ENCODE measurements at places on chromosomes 16 and 17.

DNA sequence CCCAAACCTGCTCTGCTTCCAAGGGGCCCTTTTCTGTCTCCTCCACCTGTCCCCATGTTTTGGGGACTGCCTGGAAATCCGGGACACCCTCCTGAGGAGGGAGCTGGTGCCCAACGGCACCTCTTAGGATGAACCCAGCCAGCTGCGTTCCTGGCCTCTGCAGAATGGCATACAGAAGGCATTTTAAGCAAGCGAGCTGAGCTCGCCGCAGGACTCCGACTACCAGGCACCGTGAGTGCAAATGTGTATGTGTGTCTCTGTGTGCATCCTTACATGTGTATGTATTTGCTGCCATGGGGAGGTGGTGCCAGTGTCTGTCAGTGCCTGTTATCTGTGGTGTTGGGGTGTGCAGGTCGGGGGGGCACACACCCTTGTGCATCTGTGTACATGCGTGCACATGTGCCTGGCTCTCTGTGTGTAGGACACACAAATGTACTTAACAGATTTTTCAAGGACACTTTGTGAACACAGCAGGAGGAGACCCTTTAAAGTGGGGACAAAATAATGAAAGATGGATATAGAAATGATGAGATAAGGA is 39.3 kb downstream of the ABAT start:
- DNase-seq, result no peak

- DNase-seq, result peak; percentile 50
Measured at GRCh38 chr16:57600048-57600835, 28.2 kb upstream of the ADGRG1 start.

- no peak for DNase-seq
Measured at GRCh38 chr16:86515413-86515776, 5.1 kb downstream of the FOXF1 start.

GRCh38 chr16:81711657-81712319 is 67.3 kb upstream of the PLCG2 start:
- peak; percentile 93 for DNase-seq

GRCh38 chr17:30924341-30924740 is 2.6 kb downstream of the ADAP2 start:
- DNase-seq, result no peak

- no peak for DNase-seq
Measured at GRCh38 chr16:75599452-75600277, 23.4 kb downstream of the ADAT1 start.

- no peak for DNase-seq
Measured at GRCh38 chr17:50909765-50910605, 43.8 kb upstream of the TOB1 start.

GRCh38 chr17:2849327-2849670 is 53.1 kb downstream of the RAP1GAP2 start:
- DNase-seq, result no peak

- DNase-seq, result no peak
Measured at GRCh38 chr17:3961564-3962047, 2.6 kb downstream of the ATP2A3 start.

GRCh38 chr17:81207610-81208581 is 14.9 kb downstream of the CEP131 start:
- DNase-seq, result no peak

DNA sequence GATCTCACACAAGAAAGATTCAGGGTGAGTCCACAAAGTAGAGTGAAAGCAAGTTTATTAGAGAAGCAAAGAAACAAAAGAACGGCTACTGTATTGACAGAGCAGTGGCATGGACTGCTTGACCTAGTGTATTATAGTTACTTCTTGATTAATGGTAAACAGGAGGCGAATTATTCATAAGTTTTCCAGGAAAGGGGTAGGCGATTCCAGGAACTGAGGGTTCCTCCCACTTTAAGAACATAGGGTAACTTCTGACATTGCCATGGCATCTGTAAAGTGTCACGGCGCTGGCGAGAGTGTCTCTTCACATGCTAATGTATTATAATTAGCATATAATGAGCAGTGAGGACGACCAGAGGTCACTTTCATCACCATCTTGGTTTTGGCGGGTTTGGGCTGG is 93.2 kb downstream of the CACNG3 start:
- no peak for DNase-seq

DNA sequence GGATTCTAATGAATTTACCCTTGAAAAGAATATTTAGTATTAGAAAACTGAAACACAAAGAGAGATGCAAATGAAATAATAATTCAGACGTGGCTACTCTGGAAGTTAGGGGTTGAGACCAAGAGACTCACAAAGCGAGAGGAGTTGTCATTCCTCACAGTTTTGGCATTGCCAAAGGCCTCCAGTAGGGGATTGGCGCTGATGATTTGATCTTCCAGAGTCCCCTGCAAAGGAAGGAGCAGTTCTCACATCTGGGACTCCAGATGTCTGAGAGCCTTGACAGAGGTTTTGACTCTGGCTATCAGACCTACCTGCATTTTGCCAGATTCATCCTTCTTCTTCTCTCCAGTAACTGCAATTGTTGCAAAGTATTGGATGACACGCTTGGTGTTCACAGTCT is 6.6 kb downstream of the MYH8 start:
- no peak for DNase-seq

DNA sequence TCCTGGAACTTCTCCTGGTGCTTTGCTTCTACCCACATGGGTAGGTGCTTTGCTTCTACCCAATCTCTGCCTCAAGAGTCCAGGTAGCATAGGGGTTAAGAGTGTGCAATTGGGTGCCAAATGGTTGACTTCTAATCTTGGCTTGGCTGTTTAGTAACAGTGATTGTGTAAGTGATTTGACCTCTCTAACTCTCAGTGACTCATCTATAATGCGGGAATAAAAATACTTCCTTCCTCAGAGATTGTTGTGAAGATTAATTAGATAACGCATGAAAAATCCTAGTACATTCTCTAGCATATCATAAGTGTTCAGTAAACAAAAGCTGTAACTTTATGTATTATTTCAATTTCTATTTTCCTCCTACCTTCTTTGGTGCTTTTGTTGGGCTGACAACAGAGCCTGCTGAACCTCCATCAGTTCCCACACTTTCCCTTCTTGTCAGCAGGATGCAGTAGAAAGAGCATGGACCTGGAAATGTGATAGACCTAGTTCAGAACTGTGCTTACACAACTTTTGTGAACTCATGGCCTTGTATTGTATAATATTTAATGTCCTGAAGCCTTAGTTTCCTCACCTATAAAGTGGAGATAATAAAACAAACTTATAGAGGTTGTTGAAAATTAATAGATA is 72.9 kb upstream of the SMIM36 start:
- DNase-seq, result peak; percentile 31

DNA sequence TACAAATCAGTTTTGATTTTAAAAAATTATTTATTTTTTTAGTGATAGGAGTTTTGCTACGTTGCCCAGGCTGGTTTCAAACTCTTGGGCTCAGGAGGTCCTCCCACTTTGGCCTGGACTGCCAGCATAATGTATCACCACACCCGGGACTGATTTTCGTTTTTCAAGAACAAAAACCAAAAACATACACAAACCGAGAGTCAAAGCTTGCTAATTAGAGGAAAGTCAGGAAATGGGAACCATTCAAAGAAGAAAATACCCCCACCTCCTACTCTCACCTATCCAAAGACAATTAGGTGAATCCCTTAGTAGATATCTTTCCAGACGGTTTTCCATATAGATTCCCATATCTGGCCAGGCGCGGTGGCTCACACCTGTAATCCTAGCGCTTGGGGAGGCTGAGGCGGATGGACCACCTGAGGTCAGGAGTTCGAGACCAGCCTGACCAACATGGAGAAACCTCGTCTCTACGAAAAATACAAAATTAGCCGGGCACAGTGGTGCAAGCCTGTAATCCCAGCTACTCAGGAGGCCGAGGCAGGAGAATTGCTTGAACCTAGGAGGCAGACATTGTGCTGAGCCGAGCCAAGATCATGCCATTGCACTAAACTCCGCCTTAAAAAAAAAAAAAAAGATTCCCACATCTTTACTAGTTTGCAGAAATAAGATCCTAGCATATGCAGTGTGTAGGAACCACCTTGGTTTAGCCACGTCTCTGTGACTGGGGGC is 883 bp upstream of the SPN start:
- no peak for DNase-seq

DNA sequence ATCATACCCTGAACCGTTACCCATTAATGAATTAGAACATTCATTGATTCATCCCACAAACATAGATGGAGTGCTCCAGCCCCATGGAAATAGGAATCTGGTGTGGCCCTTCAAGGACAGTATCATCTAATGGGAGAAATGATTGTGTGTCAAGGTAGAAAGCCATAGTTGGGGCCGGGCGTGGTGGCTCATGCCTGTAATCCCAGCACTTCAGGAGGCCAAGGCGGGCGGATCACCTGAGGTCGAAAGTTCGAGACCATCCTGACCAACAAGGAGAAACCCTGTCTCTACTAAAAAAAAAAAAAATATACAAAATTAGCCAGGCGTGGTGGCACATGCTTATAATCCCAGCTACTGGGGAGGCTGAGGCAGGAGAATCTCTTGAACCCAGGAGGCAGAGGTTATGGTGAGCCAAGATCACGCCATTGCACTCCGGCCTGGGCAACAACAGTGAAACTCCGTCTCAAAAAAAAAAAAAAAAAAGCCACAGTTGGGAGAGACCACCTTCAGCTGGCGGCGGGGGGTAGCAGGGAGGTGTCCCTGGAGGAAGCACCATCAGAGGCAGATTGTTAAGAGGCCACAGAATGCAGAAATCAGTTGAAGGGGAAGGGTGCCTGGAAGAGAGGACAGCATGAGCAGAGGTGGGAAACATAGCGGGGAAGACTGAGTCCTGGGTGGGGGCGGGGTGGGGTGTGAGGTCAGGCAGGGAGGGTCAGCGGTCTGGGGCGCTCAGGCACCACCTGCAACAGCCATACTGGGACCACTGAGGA is 60.0 kb downstream of the USP22 start:
- no peak for DNase-seq

Data from cardiac fibroblast (primary cell).